GF-D8 (cell line): ENCODE measurements at places on chromosomes 3 and 15.

DNA sequence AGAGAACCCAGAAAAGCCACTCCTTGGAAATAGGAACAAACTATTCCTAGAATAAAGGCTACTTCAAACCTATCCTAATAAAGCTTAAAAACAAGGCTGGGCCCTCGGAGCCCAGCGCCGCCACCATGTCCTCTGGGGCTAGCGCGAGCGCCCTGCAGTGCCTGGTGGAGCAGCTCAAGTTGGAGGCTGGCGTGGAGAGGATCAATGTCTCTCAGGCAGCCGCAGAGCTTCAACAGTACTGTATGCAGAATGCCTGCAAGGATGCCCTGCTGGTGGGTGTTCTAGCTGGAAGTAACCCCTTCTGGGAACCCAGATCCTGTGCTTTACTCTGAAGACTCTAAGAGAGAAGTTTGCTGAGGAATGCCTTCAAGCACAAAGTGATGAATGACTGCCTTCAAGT is 63.2 kb downstream of the ADAM10 start:
- no peak for DNase-seq

DNA sequence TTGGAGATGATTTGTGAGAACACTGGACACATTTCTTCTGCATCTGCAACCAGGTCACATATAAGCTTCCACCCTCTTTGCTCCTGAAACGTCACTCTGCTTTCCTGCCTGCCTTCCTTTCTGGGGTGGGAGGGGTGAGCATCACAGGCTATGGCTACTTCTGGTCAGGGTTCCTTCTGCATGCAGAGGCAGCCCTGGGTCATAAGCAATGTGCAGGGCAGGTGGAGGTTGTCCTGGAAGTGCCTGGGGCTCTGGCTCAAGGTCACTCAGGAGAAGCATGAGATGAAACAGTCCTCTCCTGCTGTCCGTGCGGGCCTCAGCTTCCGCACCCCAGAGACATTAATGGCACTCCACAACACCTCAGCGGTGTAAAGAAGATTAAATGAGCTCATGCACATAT is 15.1 kb downstream of the SLC6A20 start:
- no peak for DNase-seq

DNA sequence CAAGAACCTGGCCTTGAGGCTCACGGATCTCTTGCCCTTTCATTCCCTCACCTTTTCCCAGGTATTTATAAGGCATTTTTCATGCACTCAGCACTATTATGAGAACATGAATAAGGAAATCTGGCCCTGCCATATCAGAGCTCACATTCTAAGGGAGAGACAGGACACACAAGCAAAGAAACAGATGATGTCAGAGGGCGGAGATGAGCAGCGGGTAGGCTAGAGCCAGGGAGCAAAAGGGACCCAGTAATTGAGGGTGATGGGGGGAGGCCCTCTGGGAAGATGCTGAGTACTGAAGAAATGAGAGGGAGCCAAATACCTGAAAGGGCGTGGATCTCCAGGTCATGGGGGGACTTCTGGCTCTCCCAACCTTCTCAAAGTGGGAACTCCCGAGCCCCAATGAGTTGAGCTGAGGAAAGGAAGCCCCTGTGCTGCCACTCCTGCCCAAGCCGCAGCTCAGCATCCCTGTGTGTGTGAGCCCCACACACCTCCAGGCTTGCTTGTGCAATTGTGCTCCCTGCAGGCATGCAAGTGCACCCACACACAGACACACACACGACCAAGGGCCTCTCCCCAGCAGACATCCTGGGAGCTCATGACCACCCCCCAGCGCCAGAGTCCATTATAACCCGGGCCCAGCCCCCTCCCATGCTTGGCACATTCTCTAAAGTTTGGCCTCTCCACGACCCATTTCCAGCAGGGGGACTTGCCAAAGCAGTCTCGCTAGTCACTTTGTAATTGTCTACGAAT is 81.4 kb upstream of the PXYLP1 start:
- no peak for DNase-seq

DNA sequence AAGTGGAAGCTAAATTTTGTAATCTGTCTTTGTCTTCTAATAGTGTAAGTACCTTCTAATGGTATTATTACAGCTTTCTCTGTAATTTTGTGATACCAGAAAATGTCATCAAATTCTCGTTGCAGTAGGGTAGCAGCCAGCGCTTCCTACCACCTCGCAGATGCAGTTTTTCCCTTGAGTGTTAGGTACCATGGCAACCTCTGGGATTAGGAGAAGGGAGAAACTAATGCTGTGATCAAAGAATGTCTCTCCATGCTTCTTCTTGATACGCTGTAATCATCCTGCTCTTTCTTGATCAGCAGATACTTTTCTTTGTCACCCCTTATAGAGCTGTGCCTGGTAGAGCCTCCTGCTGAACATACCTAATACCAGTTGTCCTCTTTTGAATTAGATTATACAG is 27.7 kb downstream of the SRP14 start:
- no peak for DNase-seq

GRCh38 chr3:11084098-11084497 is 70.2 kb upstream of the HRH1 start:
- no peak for DNase-seq

GRCh38 chr15:97502038-97502437 is 458.5 kb upstream of the ARRDC4 start:
- no peak for DNase-seq
